Activated CD8-positive, alpha-beta memory T cell treated with anti-CD3 and anti-CD28 coated beads, Interleukin-2, amount 50 U/mL, for 48 hours (primary cell): ENCODE measurements at places on chromosomes 4 and X.
A peak's percentile ranks its signal among the peaks of the same experiment; 100 is the strongest.

DNA sequence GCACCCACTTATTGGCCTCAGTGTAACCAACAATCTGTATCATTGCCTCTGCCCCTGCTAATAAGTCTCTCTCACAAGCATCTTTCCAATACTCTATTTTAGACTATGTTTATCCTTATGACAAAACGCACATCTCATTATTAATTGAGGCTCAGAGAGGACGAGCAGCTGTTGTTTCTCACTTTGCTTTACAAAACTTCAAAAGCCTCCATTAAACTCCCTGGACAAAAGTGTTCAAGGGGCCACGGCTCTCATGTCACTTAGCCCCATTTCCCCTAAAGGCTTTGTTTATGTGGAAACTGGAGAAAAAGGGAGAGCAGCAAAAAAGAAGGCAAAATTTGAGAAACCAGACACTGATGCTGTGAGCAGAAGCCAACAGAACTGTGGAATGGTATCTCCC lies 180.0 kb upstream of the LNX1 start:
- DNase-seq = no peak

GRCh38 chrX:73076838-73077237 lies 2.5 kb downstream of the PABPC1L2A start:
- no peak for DNase-seq

DNA sequence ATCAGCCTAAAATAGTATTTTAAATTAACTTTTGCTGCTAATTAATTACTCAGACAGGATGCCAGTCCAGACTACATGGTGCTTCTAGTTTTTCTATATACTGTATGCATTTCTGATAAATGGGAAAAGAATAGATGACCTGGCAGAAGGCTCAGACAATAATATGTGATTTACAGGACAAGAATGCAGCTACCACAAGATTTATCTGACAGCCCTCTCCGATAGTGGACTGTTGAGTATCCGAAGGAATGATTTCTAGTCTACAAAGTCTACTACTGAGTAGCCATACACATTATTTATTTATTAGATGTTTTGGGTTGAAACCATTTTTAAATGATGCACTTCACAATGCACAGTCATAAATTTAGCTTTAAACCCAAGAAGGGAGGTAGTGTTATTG lies 212.8 kb downstream of the MAB21L2 start:
- DNase-seq = no peak

DNA sequence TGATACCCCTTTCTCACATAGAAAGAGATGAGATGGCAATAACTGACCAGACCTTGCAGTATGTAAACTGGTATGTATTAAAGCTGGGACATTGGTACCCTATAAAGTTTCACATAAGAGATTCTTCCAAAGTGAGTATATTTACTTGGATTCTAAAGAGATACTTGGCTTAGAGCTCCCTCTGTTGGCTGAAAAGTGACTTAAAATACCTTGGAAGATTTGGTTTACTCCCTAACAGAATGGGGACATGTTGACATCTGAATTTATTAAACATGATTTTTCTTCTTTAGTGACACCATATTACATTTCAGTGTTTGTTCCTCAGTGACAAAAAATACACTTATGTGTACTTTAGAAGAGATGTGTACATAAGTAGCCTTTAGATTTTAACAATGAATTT lies 47.9 kb upstream of the RGN start:
- no peak for DNase-seq

GRCh38 chrX:103120748-103121147 lies 27.8 kb upstream of the NXF3 start:
- no peak for DNase-seq

DNA sequence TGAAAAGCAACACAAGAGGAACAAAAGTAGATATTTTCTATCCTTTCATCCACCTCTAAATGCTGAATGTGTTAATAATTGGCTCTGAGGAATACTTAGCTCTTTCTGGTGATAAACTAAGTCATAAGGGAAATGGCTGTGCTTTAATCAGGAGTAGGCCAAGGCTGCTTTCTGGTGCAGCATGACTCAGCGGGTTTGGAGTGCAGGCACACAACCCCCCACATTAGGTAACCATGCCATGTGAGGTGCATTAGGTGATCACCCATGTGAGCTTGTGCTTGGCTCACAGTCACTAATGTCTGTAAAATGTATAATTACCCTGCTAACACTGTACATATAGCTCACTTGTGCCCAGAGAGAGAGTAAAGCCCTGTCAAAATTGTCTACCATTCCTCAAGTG lies 57.2 kb downstream of the USP38 start:
- DNase-seq = no peak

GRCh38 chr4:145984563-145984962 lies 45.9 kb upstream of the ZNF827 start:
- no peak for DNase-seq

- DNase-seq = no peak
These were observed 39.2 kb downstream of the SGMS2 start for GRCh38 chr4:107863850-107864371.

DNA sequence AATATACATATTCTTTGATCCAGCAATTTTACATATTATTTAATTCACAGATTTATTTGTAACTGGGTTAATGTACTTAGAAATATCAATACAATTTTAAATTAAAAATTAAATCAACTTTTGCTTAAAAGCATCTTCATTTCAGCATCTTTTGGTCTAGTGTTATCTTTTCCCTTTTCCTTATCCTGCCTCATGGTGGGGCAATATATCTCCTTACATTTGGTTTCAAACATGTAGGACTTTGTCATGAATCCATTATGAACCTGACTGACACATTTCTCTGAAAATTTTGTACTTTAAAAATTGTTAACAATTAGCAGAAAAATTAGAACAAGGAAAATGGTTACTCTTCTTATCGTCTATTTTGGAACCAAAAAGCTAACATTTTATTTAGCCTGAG lies 42.8 kb upstream of the ANK2 start:
- no peak for DNase-seq

DNA sequence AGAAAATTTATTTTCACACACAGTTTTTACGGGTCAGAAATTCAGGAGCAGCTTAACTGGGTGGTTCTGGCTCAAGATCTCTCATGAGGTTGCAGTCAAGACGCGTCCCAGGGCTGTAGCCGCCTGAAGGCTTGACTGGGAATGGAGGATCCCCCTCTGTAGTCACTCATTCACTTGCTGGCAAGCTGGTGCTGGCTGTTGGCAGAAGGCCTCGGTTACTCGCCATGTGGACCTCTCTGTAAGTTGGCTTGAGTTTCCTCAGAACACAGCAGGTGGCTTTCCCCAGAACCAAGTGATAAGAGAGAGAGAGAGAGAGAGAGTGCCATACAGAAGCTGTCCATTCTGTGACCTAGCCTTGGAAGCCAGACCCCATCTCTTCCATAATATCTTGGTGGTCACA lies 132.8 kb downstream of the DCLK2 start:
- no peak for DNase-seq

GRCh38 chr4:8191136-8191747 lies 7.8 kb upstream of the SH3TC1 start:
- no peak for DNase-seq

- DNase-seq = no peak
These were observed 2.2 kb downstream of the SLAIN2 start for GRCh38 chr4:48343551-48343950.

DNA sequence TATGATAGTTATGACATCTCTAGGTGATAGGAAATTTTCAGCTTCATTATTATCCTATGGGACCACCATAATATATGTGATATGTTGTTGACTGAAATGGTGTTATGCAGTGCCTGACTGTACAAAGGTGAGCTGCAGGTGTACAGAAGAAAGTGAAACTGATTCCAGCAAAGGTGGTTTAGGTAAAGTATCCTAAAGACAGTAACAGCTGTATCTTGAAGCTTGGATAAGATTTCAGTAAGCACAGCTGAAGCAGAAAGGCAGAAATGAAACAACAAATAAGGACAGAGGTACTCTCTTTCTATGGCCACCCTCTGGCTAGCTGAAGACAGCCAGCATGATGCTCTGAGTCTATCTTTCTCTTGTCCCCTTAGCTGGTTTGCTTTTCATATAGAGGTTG lies 30.0 kb upstream of the PGK1 start:
- DNase-seq = no peak

DNA sequence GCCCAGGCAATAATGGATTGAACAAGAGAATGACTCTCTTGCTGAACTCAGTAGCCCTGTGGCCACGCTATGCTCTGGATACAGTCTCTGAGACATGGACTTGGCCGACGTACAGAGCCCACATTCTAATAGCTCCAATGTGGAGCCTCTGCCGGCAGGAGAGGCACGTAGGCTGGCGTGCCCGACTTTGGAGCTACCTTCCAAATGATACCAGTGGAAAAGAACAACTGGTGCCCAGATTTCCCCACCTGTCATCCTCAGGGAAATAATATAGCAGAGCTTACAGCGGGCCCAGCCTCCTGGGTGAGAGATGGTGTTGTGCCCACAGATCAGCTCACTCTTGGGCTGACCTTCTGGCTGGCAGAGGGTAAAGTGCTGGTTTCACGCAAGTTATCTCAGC lies 10.6 kb downstream of the NDP start:
- no peak for DNase-seq

- DNase-seq = no peak
These were observed 146.9 kb upstream of the FGF13 start for GRCh38 chrX:138858438-138858837.

GRCh38 chr4:6681191-6681590 lies 12.5 kb upstream of the S100P start:
- no peak for DNase-seq

DNA sequence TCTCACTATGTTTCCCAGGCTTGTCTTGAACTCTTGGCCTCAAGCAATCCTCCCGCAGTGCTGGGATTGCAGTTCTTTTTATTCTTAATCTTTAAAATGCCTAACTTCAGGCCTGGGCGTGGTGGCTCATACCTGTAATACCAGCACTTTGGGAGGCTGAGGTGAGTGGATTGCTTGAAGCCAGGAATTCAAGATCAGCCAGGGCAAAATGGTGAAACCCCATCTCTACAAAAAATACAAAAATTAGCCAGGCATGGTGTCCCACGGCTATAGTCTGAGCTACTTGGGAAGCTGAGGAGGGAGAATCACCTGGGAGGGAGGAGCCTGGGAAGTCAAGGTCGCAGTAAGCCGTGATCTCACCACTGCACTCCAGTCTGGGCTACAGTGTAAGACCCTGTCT lies 45.9 kb downstream of the PLS3 start:
- DNase-seq = no peak

DNA sequence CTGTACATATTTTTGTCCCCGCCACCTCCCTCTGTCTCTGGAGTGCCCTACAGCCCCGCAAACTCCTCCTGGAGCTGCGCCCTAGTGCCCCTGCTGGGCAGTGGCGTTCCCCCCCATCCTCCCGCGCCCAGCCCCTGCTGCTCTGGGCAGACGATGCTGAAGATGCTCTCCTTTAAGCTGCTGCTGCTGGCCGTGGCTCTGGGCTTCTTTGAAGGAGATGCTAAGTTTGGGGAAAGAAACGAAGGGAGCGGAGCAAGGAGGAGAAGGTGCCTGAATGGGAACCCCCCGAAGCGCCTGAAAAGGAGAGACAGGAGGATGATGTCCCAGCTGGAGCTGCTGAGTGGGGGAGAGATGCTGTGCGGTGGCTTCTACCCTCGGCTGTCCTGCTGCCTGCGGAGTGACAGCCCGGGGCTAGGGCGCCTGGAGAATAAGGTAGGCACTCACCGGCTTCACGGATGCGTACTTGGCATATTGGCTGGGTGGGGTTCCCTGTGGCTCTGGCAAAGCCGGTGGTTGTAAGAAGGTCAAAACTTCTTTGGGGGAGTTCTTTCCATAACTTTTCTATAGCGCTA lies 653 bp downstream of the HHIP start:
- DNase-seq = peak; percentile 53

DNA sequence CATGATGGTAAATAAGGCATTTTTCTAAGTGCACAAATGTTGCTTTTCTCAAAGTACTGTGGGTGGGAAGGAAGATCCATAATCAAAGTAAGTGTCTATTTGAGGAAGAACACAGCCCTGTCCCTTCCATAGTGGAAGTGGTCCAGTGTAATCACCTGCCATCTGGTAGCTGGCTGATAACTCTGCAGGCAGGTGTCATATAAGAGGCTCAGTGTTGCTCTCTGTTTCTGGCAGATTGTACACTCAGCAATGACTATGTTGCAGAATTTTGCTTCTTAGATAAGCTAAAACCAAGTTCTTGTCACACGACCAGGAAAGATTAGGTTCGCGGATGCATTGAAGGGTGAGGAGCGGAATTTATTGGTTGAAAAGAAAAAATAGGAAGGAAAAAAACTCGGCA lies 20.9 kb downstream of the SAGE1 start:
- no peak for DNase-seq
